ENCODE measurements at places on chromosomes 5 and 9.

- no peak for DNase-seq
These were observed 206.0 kb downstream of the SGCD start for GRCh38 chr5:156532921-156533320.

DNA sequence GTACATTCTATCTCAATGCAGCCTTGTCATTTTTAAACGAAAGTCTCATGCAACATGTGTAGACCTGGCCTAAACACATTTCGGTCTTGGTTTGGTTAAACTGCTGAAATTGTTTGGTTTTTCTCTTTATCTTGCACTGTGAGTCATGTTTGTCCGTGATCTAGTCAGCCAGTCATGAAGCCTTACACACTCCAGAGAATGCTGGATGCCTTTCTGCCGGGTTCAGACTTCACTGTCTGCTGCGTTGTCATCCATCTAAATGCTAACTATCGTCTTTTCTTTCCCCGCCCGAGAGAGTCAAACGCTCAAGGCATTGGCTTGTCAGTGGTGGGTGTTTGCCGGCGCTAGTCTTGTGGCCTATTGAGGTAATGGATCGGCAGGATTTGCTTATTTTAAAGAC lies 1194.6 kb upstream of the WWC1 start:
- no peak for DNase-seq

DNA sequence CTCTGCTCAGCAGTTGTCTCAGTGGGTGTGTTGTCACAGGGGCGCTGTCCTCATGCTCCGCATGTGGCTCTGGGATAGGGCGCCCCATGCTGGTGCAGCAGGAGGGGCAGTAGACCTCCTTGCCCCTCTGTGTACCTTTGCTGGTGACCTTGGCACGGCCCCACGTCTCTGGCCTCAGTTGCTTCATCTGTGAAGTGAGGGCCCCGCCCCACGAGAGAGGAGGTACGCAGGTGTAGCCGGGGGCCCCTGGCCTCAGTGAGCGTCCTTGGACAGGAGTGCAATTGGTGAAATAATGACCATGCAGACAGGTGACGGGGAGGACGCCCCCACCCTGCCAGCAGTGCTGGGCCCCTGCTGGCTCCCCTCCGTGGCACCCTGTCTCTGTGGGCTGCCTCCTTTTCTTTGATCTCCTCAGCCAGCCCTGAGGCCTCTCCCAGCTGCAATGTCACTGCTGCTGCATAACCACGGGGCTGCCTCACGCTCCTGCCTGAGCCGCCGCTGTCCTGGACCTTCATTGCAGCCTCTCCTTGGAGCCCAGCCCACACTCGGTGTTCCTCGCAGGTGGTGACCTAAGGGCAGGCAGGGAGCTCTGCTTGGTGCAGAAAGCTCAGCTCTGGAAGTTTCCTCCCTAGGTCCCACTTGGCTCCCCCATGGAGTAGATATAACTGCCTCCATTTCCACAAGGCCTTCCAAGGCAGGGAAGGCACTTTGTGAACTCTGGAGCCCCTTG lies 57.3 kb downstream of the PHF2 start:
- no peak for DNase-seq

- DNase-seq, result peak; percentile 76
These were observed 92.8 kb downstream of the MVB12B start for GRCh38 chr9:126419475-126419874.

DNA sequence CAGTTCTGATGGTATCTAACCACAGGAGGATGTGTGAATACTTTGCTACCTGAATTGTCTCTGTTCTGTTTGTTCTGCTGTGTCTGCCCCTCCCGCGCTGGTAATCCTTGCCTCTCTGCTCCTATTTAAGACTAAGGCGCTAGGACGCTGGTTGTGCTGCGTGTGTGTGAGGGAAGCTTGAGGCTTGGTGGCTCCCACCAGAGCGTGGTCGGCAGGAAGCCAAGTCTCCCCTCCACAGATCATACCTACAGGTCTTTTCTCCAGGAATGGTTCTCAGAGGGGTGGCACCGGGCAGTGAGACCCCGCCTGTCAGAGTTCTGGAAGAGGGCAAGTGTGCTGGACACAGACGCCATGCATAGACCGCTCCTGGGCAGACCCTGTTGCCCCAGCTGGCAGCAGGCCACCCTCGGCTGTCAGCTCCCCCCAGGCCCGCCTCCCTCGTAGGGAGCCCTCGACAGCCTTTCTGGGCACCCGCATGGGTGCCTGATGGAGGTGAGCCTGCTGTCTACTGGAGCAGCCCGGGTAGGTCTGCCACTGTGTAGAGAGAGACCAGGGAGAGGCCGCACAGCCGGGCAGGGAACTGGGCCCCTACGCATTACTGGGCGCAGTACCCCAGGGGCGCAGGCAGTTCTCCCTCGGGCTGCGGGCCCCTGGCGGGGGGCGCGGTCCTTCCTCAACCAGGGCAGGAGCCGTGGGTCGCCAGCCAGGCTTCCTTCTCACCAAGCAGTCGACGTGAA lies 53.4 kb upstream of the ROR2 start:
- no peak for DNase-seq

DNA sequence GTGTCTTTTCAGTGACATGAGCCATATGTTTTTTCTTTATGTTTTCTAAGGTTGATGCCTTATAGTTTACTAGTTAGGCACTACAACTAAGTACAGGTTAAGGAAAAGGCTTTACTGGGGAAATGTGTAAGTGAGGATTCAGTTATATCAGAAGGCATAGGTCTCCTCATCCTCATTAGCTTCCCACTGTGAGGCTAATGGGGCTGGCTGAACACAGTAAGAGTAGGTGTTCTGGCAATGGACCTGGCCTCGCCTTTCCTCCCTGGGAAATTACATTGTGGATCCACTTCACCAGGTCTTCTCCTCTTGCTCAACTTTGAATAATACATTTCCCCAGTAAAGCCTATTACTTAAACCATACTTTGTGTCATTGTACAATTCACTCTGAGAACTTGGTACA lies 225.5 kb downstream of the PTPRD start:
- DNase-seq, result no peak

- no peak for DNase-seq
These were observed 141.8 kb upstream of the MAST4 start for GRCh38 chr5:66454186-66455078.

DNA sequence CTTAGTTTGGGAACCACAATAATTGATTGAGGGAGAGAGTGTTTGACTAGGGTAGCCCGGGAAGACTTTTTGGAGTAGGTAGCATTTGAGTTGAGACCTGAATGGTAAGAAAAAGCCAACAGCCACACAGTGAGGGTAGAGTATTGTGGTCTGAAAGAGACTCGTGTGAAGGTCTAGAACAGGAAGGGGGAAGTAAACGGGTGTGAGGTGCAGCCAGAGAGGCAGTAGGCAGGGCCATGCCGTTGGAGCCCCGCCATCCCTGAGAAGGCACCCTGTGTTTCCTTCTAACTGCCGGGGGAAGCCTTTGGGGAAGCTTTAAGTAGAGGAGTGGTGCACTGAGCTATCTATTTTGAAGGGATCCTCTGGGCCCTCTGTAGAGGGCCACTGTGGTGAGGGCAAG lies 3.5 kb upstream of the F2RL2 start:
- DNase-seq, result no peak

DNA sequence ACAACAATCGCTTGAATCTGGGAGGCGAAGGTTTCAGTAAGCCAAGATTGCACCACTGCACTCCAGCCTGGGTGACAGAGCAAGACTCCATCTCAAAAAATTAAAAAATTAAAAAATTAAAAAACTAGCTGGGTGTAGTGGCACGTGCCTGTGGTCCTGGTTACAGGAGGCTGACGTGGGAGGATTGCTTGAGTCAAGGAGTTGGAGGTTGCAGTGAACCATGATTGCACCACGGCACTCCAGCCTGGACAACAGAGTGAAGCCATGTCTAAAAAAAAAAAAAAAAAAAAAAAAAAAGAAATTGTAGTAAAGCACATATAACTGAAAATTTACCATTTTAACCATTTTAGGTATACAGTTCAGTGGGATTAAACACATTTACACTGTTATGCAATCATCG lies 13.1 kb upstream of the CCIN start:
- DNase-seq, result no peak

DNA sequence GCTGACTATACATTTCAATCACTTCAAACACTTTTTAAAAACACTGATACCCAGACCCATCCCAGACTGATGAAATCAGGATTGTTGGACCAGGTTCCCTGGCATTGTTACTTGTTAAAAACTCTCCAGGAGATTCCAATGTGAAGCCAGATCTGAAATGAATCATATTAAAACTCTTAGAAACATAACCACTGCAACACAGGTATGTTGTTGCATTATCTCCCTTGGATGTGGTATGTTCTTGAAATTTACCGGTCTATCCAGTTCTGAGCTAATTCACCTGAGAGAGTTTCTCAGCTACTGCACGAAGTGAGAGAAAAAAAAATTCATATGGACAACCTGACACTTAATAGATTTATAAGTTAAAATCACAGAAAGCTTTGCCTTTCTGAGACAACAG lies 21.8 kb downstream of the MEF2C start:
- no peak for DNase-seq

- DNase-seq, result peak; percentile 23
These were observed 1.5 kb downstream of the PRRC2B start for GRCh38 chr9:131395157-131396098.

- no peak for DNase-seq
These were observed 5.5 kb upstream of the TNFSF15 start for GRCh38 chr9:114811301-114811700.

GRCh38 chr9:131449276-131449675 lies 53.4 kb upstream of the POMT1 start:
- DNase-seq, result no peak

GRCh38 chr5:16411741-16412455 lies 53.7 kb downstream of the ZNF622 start:
- no peak for DNase-seq

DNA sequence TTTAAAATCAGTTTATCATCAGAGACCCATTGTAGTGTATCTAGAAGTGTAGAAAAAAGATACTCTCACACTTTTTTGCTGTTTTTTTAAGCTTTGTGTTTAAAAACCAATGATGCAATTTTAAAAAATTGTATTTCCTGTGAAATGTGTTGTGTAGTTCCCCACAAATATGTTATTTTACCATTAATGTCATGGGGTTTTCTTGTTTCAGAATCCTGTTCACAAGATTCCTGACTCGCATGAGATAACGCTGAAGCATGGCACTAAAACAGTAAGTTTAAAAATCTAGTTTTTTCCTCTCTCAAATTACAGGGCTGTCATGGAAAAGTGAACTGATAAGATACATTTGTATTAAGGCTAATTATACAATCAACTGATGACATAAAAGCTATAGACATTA lies 58.6 kb downstream of the WDR70 start:
- no peak for DNase-seq

GRCh38 chr5:142749321-142749720 lies 20.9 kb upstream of the ARHGAP26 start:
- no peak for DNase-seq

DNA sequence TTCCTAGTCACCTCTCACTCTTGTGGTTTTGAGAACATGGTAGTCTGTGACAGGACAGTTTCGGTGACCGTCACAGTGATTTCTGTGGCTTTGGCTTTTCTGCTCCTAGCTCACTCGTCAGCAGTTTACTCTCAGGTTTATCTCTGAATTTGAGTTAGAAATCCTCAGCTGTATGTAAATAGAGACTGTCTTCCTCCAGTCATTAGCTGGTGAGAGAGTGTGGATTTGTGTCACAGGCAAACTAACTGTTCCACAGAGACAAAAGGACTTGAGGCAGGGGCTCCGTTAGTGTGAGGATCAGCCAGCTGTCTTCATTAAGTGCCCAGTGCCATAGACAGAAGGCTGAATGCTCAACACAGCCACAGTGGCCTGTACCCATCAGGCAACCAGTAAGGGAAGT lies 131.4 kb downstream of the CD180 start:
- no peak for DNase-seq

DNA sequence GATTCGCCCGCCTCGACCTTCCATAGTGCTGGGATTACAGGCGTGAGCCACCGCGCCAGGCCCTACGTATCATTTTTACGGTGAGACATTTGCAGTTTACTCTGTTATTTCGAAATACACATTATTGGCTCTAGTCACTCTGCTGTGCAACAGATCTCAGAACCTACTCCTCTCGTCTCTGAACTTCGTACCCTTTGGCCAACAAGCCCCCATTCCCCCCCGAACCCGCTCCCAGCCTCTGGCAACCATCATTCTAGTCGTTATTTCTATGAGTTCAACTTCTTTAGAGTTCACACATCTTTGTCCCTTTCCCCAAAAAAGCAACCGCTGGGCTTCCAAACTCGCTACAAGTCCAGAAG lies 735 bp downstream of the PTGR1 start:
- DNase-seq, result no peak

- DNase-seq, result no peak
These were observed 184.8 kb downstream of the TMEM38B start for GRCh38 chr9:105879181-105879580.

- DNase-seq, result no peak
These were observed 78.5 kb downstream of the ZNF618 start for GRCh38 chr9:113954591-113954990.

DNA sequence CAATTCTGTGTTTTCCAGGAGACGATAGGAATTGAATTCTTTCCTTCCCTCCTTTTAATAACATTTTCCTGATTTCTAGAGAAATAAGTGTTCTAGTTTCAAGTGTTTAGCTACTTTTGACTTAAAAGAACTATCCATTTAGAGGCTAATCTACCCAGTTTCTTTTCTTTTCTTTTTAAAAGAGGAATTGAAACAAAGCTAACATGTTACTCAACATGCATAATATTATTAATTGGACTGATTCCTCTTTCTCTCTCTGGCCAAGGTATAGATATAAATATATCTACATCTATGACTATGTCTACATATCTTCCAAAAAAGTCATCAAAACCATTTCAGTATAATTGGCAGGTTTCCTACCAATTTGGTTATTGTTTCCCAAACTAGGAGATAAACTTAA lies 309.8 kb downstream of the TRPM3 start:
- no peak for DNase-seq

GRCh38 chr5:9482381-9482780 lies 63.5 kb downstream of the SEMA5A start:
- no peak for DNase-seq

DNA sequence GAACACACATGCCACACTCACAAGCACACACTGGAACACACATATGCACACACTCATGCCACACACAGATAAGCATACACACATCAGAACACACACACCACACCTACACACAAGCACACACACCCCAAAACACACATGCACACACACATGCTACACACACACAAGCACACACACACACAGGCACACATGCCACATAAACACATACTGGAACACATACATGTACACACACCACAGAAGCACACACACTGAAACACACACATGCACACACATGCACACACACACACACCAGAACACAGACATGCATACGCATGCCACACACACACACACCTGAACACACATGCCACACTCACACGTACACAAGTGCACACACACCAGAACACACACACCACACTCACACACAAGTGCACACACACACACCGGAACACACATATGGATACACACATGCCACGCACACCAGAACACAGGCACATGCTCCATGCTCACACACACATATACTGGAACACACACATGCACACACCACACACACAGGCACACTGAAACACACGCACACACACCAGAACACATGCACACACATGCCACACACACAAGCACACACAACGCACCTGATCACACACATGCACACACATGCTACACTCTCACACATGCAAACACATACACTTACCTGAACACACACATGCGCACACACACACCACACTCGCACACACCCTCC lies 78.0 kb upstream of the IRX4 start:
- no peak for DNase-seq

Data from DMS79 (cell line).